ENCODE measurements at places on chromosomes 3 and 15.

DNA sequence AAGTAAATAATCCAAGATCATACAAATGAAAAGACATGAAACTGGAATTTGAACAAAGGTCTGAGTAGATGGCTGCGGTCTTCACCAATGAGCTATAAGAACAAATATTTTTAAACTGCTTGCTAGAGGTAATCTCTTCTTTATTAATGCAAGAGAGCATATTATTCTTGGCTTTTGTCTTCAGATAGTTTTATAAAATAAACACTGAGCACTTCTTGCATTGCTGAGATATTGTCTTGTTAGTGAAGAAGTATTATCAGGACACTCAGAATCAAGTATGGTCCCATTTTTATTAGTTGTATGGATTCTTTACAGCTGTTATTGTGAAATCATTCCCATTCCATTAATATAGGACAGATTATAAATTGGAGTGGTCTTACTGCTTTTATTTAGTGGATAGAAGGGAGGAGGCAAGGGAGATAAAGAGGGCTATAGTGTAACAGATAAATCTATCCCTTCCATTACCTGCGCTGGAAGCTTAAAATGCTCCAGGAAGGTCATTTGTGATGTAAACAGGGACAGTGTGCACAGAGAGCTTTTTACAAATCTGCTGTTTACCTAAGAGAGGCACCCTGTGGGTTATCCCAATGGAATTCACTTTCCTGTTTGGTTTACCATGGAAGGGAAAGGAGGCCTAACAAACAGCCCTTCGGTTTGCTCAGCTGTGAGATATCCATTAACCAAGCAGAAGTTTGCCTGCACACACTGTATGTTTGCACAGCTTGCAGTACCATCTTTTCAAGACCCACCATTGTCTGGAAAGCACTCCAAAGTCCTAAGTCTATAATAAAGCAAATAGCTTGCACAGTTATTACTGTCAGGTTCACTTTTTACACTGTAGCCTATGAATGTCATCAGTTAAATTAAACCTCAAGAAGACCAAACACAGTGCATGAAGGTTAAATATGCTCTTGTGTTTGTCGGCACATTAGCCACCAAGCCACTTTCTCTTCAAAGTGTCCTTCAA is 347.7 kb upstream of the TGFBR2 start:
- no peak for DNase-seq

DNA sequence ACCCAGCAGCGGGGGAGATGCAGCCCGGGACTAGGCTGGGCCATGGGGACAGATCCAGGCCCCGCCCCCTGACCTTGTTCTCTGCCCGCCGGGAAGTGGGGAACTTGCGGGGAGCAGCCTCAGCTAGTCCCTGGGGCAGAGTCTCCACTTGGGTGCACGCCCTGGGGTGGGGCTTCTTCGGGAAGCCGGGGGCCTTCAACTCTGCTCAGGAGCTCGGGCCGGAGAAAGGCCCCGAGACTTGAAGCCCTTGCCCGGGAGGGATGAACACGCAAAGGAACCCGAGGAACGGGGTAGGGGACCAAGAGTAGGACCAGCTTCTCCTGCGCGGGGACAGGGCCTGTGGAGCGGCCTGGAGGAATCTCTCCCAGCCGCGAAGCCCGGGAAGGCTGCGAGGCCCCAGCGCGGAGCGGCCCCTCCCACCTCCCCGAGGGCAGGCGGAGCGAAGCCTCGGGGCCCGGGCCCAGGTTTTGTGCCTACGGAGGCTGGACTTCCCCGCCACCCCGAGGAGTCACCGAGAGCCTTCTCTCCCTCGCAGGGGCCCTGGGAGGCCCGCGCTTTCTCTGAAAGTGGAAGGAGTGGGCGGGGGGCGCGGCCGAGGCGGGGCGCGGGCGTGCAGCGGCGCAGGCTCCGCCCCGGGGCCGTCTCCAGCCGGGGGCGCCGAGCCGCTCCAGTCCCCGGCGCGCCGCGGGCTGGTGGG is at the start of gene ITPKA:
ITPKA (plus strand) TSS at position 670 of the 697 bp plus-strand sequence. CDS start 54 bp downstream, outside the sequence.
- DNase-seq = peak; percentile 81

DNA sequence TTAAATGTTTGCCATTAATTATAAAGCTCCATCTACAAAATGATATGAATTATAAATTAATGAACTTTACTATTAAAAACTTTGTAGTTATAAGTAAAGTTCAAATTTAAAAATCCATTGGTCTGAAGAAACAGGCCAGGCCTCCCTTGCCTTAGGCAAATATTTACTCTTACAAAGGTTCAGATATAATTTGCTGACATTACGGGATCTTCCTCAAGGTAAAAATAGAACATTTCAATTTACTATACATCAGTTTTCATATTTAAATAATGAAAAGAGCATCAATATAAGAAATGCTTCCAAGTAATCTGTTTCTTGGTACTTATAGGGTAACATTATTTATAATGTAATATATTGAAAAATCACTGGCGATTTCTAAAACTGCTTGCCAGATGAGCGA is 3.7 kb downstream of the CMTM6 start:
- no peak for DNase-seq

DNA sequence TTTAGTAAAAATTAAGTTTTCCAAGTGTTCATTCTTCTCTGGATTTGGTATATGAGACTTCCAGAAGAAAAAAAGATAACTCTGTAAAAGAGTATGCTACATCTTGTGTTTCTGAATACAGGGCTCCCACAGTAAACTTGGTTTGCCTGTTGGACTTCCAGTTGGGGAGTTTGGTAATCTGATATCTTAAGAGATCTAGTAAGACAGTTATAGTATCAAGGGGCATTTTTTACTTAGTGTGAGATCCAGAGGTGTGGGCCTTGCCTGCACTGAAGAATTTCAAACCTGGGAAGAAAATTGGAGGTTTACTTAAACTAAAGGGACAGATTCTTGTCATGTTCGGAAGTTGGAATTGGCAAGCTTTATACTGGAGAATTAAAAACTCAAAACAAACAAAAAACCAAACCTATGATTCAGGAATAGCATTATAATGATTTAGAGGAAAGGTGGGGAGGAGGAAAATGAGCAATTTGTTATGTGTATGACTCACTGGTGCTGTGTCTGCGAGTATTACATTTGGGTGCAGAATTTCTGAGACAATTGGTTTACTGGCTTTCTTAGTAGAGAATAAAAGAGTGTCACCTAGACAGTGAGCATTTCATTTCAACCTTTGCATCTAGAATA is 58.9 kb upstream of the ULK4 start:
- no peak for DNase-seq

DNA sequence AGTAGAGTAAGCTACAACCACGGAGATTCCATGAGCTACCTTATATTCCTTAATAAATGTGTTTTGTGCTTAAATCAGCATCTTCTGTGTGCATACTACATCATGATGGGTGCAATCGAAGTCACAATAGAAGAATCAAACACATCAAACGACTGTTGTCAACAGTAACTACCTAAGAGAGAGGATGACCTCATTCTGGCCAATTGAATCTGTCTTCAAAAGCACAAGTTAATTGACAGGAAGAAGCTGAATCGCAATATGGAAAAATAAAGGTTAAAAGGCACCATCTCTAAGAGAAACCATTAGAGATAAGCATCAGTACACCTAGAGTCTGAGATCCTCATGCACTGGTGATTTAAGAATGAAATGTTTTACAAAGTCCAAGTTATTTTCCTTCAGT is 39.0 kb downstream of the CD200R1L start:
- DNase-seq = no peak

DNA sequence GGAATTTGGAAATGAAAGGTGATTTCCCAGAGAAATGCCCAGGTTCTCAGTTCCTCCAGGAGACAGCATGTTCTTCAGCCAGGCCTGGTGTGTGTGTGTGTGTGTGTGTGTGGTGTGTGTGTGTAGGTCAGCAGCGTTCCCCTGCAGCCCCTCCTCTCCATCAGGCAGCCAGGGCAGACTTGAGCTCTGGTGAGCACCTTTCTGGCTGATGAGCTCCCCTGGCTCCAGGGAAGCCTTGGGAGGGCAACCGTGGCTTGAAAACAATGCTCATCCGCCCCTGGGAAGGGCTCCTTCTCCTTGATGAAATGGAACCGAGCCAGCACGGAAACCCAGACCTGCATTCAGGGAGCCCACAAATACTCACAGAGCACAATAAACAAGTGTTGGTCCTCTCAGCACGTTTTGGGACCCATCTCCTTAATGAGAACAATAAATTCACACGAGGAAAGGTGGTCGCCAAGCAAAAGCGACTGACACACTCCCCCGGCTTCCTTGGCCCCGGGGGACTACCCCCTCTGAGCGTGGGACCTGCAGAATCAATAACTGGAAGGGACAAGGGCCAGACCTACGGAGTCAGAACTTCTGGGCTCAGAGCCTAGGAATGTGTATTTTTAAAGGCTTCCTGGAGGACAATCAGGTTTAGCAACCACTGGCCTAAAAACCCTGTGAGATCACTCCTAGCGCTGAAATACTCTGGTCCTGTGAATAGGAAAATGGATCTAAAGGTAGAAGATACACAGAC is 38.6 kb upstream of the HES1 start:
- DNase-seq = no peak

DNA sequence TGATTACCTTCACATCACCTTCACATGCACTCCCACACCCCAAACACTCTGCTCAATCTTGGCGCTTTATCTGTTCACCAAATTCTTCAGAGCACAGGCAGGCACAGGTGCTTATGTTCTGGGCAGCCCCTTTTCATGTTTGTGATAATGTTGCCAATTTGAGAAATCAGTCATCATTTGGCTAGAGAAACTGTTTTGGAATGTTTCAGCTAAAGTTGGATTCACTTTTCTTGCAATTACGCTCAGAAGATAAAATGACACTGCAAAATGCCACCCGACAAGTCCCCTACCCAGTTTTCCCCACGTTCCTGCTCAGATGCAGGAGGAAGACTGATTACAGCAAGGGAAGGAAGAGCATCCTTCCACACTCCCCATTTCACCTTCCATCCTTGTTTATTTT is 192.9 kb upstream of the LRRN1 start:
- no peak for DNase-seq

- peak; percentile 88 for DNase-seq
Observed at GRCh38 chr3:173395412-173396181, 1.9 kb upstream of the NLGN1 start.

DNA sequence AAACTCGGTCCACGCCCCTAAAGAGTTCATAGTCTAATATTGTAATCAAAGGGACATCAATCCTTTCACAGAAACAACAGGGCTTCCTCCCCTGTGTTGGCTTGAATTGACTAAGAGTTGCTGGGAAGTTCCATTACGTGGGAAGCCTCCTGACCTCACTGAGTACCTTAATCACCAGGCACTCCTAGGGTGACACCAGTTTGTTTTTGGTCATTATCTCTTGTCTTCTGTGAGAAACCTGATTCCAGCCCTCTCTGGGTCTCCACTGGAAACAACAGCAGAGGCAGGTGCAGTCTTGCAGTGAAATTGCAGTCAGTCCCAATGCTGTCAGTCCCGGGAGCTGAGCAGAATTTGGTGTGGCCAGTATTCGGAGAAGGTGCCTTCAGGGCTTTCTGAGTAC is 55.4 kb downstream of the BOC start:
- DNase-seq = peak; percentile 42

DNA sequence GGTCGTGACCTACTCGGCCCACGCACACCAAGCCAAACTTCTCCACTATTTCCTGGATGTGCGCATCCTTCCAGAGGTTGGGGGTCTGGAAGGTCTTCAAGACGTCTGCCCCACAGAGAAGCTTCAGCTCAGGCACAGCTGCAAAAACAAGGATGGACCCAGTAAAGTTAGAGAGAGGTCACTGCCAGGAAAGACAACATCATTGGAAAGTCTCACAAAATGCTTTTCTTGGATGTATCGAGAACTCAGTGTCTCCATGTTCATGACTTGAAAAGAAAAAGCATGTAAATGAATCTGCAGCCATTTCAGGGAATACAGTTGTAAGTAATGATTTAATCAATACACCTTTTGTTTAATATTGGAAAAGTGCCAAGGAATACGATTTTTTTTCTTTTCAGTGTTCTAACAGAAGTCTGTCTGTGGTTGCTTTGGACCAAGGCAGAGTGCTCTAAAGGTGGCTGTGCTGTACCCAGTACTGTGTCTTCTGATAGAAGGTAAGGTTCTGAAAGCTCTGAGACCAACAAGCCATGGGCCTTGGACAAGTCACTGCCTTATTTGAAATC is 21.8 kb upstream of the RBP1 start:
- DNase-seq = no peak

DNA sequence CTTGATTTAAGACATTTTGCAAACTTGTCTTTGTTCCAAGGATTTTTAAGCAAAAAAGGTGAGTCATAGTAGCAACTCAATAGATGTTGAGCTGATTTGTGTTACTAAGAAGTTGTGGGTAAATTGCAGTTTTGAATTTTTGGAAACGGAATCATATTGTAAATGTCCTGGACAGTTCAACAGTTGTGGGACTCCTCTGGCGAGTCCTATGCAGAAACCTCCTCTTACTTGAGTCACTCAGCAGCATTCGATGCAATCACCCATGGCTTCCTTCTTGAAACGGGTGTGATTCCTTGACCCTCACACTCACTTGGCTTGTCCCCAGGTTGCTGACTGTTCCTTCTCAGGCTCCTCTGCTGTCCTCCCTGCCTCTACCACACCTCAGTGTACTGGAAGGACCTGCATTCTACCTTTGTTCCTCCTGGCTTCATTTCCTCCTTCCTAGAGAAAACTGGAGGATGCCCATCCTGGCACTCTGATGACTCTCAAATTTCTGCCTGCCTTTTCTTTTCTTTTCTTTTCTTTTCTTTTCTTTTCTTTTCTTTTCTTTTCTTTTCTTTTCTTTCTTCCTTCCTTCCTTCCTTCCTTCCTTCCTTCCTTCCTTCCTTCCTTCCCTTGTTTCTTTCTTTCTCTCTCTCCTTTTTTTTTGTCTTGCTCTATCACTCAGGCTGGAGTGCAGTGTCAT is 52.8 kb upstream of the DGKG start:
- DNase-seq = no peak

GRCh38 chr3:138082085-138082991 is 33.1 kb downstream of the DZIP1L start:
- no peak for DNase-seq

GRCh38 chr3:26358405-26358804 is 264.2 kb upstream of the LRRC3B start:
- no peak for DNase-seq

GRCh38 chr3:39271363-39271914 is 8.4 kb downstream of the CX3CR1 start:
- no peak for DNase-seq

GRCh38 chr15:98753726-98754656 is 105.7 kb downstream of the IGF1R start:
- no peak for DNase-seq

- DNase-seq = no peak
Observed at GRCh38 chr15:50066202-50066601, 52.8 kb downstream of the ATP8B4 start.
